GM12891 (cell line): ENCODE measurements at places on chromosomes 16 and 17.

DNA sequence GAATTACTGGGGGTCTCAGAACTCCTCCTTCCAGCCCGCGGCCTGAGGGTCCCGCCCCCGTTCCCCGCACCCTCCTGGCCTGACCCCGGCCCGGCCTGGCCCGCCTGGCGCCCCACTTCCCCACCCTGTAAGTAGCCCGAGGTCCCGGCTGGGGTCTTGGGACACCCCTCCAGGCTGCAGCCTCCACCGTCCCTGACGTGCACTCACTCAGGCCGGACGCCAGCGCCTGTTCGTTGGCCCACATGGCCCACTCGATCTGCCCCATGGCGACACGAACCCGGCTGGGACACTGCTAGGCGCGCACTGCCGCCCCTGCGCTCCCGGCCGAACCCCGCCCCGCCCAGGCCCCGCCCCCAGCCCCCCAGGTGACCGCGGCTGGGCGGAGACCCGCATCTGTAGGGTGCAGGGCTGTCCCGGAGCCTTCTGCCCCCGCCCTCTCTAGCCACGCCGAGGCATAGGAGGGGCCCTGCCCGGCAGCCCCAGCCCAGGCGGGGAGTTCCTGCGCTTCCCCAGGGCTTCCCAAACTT is at the start of gene CYBA:
Gene CYBA, minus strand, starts transcription at position 305 of the 527 bp plus-strand sequence. Its CDS starts 40 bp downstream, at position 265.
- DNase-seq = peak; percentile 99

DNA sequence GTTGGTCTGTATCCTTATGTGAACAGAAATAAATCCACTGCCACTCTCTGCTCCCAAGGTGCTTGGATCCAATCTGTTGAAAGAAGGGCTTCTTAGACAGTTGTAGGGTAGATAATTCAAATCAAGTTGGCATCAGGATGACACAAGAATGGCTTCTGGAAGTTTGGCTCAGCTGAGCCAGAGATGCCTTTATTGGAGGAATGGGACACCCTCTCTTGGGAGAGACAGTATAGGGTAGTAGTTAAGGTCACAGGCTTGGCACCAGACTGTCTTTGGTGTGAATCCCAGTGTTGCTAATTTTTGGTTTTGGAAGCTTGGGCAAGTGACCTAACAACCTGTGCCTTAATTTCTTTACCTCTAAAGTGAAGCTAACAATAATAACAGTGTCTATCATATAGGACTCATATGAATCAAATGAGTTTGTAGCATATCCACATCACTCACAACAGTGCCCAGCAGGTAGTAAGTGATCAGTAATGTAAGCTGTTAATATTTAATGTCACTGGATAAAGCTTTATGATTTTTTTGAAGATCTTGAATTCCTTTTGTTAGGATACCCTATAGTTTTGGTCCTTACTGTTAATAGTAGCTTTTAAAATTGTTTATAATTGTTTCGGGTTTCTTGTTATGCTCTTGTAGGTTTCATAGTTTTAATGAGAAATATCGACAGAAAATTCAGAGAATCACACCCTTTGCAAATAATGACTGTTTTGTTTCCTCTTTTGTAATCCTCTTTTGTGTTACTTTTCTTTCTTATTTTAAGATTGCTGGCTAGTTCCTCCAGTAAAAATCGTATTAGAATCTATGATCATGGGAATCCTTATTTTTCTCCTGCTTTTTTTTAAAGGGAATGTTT is 19.1 kb downstream of the ZNRF1 start:
- no peak for DNase-seq

DNA sequence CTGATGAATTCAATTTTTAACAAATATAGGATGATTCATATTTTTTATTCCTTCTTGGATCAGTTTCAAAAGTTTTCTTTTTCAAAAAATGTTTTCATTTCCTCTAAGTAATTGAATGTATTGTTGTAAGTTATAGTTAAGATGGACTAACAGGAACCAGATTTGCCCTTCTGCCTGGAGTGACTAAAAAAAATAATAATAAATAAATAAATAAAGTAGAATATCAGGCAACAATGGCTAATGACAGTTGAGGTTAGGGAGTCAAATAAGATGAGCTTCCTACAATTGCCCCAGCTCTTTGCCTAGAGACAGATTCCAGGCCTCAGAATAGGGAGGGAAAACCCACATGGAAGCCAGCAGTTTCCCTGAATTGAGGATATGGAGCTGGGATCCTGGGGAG is 73.7 kb upstream of the MSI2 start:
- no peak for DNase-seq

DNA sequence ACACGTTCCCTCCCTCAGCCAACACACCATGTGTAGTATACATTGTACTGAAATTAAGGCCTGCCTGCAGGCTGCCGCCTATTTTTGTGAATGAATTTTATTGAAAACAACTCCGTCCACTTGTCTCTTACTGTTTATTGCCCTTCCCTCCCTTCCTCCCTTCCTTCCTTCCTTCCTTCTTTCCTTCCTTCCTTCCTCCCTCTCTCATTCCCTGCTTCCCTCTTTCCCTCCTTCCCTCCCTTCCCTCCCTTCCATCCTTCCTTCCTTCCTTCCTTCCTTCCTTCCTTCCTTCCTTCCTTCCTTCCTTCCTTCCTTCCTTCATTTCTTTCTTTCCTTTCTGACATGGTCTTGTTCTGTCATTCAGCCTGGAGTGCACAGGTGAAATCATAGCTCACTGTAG is 2.3 kb downstream of the ITGAM start:
- DNase-seq = no peak

- no peak for DNase-seq
Observed at GRCh38 chr16:23149993-23150364, 727 bp upstream of the USP31 start.

GRCh38 chr17:32120141-32120540 is 22.2 kb upstream of the RHOT1 start:
- DNase-seq = no peak

DNA sequence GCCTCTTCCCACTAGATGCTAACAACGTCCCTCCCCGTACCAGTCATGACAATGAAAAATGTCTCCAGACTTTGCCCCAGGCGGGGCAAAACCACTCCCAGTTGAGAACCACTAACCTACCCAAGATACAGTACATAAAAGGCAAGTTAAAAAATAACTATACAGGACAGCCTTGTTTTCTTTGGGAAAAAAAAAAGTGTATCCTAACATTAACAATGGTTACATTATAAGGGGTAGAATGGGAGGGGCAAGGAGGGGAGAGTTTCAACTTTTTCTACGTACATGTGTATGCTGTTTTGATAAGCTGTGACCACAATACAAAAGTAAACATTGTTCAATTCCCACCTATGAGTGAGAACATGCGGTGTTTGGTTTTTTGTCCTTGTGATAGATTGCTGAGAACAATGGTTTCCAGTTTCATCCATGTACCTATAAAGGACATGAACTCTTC is 94.9 kb downstream of the TOX3 start:
- DNase-seq = no peak

DNA sequence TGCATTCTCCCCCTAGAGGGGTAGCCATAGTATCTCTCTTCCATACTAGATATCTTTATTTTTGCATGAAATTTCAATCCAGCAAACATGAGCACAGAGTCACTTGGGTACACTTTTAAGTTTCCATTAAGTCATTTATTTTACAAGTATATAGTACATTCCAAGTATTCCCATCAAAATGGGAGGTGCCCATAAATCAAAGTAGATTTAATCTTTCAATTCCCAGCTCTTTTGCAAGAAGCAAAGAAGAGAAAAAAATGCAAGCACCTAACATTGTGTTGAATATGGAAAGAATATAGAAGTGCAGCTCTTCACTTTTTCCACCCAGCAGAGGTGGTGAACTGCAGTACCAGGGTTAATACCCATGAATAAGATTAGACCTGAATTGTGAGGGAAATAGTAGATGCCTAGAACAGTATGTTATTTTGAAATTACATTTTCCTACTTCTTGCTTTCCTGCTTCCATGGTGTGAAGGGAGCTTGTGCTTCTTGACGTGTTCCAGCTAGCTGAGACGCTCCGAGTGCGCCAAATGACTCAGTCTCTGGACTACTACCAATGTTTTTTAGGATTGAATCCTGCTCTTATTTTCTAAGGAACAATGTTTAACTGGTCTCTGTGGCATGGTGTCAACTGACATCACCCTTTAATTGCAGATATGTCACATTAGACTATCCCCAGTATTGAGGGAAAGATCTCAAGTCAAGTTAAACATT is 151.1 kb upstream of the MAF start:
- DNase-seq = no peak

DNA sequence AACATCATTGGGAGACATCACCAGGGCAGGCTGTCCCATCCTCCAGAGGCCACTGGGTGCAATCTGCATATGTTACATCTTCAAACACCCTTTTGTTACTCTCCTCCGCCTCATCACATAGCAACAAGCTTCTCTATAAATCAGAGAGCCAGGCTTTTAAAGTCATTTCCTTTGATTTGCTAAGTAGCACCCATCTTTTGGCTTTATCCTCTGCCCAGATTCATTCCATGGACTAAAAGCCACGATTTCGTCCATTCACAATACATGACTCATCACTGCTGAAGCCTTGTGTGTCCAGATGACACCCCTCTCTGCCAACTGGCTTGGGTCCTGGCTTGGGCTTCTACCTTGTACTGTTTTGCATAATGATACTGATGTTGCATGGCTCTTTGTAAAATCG is 2.0 kb upstream of the KRT38 start:
- no peak for DNase-seq

GRCh38 chr16:68636064-68636560 is 9.0 kb upstream of the CDH3 start:
- DNase-seq = no peak

- no peak for DNase-seq
Observed at GRCh38 chr16:53080345-53081031, 25.7 kb downstream of the CHD9 start.

- DNase-seq = no peak
Observed at GRCh38 chr17:77382966-77383612, 242.3 kb downstream of the SEC14L1 start.

DNA sequence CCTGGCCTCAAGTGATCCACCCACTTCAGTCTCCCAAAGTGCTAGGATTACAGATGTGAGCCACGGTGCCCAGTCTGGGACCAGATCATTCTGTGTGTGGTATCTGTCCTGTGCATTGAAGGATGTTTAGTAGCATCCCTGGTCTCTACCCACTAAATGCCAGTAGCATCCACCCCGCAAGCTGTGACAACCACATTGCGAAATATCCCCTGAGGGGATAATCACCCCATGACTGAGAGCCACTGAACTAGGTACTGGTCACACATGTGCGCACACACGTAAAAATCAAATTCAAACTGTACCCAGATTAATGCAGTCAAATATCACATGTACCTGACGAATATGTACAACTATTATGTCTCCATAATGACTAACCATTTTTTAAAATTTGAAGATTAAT is 35.8 kb downstream of the TEKT5 start:
- no peak for DNase-seq

- no peak for DNase-seq
Observed at GRCh38 chr17:71762526-71762925, 358.3 kb upstream of the SOX9 start.

DNA sequence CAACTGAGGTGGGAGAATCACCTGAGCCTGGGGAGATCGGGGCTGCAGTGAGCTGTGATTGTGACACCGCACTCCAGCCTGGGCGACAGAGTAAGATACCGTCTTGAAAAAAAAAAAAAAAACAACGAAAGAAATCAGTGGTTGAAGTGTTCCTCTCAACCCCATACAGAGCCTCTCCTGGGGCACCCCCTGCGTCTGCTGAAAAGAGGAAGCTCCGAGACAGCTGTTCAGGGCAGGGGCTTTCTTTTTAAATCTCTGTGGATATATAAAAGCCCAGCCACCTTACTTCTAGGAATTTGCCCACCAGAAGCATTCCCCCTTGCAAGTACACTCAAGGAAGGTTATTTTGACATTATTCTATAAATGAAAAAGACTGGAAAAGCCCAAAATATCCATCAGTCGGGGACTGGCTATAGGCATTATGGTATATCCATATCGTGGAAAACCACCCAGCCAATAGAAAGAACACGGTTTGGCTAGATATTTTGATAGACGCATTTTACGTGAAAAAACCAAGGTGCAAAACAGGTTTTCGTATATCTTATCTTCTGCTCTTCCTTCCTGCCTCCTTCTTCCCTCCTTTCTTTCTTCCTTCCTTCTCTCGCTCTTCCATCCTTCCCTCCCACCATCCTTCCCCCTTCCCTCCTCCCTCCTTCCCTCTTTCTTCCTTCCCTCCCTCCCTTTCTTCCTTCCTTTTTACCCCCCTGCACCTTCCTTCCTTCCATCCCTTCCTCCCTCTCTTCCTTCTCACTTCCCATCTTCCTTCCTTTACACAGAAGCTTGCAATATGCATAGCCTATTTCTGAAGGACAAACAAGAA is 9.2 kb upstream of the CCL22 start:
- DNase-seq = no peak

GRCh38 chr16:78117391-78117790 is 17.9 kb downstream of the WWOX start:
- no peak for DNase-seq

GRCh38 chr16:49636608-49637007 is 219.3 kb downstream of the ZNF423 start:
- DNase-seq = no peak

DNA sequence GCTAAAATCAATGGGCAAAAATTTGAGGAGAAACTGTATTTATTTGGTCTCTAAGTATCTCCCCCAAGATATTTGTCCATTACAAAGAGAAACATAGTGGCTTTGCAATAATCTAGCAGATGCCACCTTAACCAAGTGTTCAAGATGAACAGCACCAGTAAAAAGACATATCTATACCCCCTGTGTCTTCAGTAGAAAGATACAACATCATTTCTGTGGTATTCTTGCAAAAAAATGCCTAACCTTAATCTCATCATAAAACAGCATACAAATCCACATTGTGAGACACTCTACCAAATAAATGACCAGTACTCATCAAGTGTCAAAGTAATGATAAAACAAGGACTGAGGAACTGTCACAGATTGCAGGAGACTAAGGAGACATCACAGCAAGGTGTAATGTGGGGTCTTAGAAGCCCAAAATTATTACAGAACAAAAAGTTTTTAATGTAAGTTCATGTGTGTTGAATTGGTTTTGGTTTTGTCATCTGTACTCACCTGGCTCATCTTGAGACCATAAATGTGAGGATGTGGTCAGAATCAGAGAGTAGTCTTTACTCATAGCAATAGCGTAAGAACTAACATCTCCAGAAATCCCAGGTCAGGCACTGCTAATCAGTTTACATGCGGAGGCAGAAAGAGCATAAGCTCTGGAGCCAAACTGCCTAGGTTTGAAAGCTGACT is 77.2 kb downstream of the AATF start:
- DNase-seq = no peak

DNA sequence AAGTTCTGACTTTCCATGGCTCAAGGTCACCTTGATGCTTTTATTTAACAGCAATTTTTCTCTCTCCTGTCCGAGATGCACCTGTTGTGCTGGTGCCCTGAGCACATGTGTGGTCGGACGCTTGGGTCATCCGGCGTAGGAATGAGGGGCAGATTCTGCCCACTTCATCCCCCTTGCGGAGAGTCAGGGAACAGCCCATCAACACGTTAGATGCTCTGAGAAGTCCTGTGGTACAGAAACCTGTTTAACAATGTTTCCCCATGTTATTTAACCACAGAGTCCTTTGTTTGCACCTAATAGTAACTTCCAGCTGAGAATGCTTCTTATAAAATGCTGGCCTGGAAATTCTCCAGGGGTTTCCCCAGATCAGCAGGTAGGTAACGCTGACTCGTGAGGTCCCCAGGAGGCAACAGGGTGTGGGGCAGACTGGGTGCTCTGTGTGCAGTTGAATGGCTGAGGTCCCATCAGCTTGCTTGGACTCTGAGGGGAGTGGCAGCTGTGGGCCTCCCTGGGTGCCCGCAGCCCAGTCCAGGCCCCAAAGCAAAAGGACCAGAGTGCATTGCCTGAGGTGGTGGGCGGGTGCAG is 17.8 kb downstream of the DOC2B start:
- DNase-seq = no peak
